Heart right ventricle (tissue), 16 donors: ENCODE measurements at places on chromosomes 1 and 21.

DNA sequence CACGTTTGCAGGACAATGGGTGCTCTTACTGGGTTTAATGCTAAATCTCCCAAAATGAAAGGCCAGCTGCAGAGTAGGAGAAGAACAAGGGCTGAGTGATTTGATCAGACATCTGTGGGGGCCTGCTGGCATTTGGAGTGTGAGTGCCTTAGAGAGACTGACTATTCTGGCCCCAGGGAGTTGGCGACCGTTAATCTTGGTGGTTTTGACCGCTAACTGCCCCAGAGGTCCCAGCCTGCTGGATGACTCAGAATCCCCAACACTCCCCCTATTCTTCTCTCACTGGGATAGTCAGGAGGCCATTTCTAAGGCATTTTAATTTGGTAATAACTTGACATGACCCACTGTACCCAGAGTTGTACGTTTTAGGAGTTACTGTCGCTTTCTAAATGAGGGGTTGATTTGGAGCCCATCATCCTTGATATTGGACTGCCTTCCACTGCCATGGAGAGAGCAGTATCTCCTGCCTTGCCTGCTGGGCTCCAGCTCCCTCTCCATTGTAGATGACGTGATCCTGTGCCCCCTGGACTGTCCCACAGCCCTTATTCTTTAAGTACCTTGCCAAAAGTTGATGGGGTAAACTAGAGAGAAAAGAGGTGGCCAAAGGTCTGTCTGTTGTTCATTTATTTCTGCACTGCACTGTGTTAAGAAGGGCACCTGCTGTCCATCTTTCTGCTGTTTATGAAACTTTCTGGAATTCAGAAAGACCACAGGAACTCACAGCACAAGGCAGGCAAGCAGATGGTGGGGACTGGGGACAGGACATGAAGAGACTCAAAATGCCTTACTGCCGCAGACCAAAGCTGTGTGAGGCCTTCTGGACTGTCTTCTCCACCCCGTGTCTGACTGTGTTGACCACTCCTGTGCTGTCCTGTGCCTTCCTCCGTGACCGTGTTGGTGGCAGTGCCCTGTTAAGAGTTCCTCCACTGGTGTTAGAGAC lies 98.2 kb upstream of the ARTN start:
- H3K36me3 ChIP-seq = no peaks in the 10 kb centered on the region
- H3K27me3 ChIP-seq = no peaks in the 10 kb centered on the region
- DNase-seq = no peak
- no peak overlapping the region for H3K4me3 ChIP-seq

- peaks cover 100% of the 10 kb centered on the region for H3K27me3 ChIP-seq
- peak overlapping the region; percentile 49 for H3K4me3 ChIP-seq
- no peak for DNase-seq
- no peak overlapping the region for H3K27ac ChIP-seq
These were observed 5.3 kb downstream of the TCHH start for GRCh38 chr1:152109998-152110294.

GRCh38 chr1:151846062-151846568 lies 6.5 kb upstream of the C2CD4D start:
- peaks cover 16% of the 10 kb centered on the region for H3K4me1 ChIP-seq
- H3K36me3 ChIP-seq = no peaks in the 10 kb centered on the region
- peaks cover 7% of the 10 kb centered on the region for H3K27me3 ChIP-seq

DNA sequence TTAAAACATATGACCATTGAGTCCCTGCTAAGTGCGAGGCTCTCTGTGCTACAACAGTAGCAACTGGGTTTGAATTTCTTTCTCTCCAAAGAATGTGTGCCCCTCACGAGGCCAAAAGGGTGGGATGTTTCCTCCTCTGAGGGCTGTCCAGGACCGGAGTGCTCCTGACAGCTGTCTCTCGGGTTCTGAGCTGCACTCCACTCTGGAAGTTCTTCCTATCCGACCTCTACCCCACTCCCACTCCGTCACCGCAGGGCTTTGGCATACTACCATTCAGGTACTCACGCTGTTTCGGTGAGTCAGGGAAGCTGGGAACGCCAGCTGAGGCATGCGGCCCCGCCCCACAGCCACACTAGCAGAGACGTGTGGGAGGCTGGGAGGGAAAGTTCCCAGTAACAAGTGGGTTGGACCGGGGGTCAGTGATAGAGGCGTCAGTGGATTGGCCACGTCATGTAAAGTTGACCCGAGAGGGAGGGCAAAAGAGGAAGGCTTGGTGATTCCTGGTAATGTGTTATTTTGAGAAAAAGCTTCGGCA lies 705 bp upstream of the SLC50A1 start:
- H3K4me3 ChIP-seq = peak overlapping the region; percentile 69
- peaks cover 91% of the 10 kb centered on the region for H3K4me1 ChIP-seq
- peaks cover 52% of the 10 kb centered on the region for H3K36me3 ChIP-seq
- no peaks in the 10 kb centered on the region for H3K27me3 ChIP-seq

- H3K4me1 ChIP-seq = no peaks in the 10 kb centered on the region
- no peak overlapping the region for H3K4me3 ChIP-seq
- no peak overlapping the region for H3K27ac ChIP-seq
- no peaks in the 10 kb centered on the region for H3K36me3 ChIP-seq
These were observed 14.5 kb downstream of the AIDA start for GRCh38 chr1:222697826-222698225.

- no peaks in the 10 kb centered on the region for H3K36me3 ChIP-seq
- DNase-seq = no peak
- H3K27me3 ChIP-seq = no peaks in the 10 kb centered on the region
- no peak overlapping the region for H3K27ac ChIP-seq
- H3K4me3 ChIP-seq = no peak overlapping the region
These were observed 30.1 kb downstream of the RTCA start for GRCh38 chr1:100296140-100296539.

DNA sequence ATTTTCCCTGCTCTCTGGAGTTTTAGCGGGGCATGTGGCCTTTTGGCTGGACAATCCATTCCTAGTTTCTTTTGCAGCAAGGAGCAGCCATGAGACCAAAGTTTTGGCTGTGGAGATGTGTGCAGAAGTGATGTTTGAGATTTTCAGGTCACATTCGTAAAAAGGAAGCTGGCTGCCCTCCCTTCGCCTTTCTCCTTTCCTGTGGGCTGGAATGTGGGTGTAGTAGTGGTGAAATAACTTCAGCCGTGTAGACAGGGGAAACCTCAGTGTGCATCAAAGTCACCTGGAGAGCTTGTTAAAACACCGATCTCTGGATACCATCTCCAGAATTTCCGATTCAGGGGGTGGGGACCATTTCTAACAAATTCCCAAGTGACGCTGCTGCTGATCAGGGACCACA lies 5.3 kb upstream of the GPR88 start:
- H3K4me3 ChIP-seq = no peak overlapping the region
- H3K27me3 ChIP-seq = peaks cover 8% of the 10 kb centered on the region
- peak overlapping the region; percentile 7 for H3K27ac ChIP-seq
- DNase-seq = no peak
- H3K4me1 ChIP-seq = peaks cover 28% of the 10 kb centered on the region
- H3K36me3 ChIP-seq = no peaks in the 10 kb centered on the region

DNA sequence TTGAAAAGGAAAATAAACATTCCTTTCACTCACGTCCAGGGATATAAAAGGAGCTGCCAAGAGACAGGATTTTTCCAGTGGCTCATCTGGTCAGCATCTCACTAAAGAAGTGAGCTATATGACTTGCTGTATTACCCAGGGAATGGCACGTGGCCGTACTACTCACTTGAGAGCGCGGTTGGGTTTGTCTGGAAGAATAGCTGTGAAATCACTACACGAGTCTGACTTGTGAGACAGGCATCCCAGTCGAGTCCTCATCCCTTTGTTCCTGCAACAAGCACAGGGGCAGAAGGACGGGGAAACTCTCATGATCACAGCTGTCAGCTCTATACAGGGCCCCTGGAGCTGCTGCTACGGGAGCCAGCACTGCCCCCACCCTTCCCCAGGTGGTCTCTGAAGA lies 17.7 kb downstream of the RGS8 start:
- no peak for DNase-seq
- no peaks in the 10 kb centered on the region for H3K27me3 ChIP-seq
- H3K4me1 ChIP-seq = peaks cover 10% of the 10 kb centered on the region
- H3K4me3 ChIP-seq = no peak overlapping the region
- H3K27ac ChIP-seq = no peak overlapping the region

- H3K4me1 ChIP-seq = no peaks in the 10 kb centered on the region
- H3K4me3 ChIP-seq = no peak overlapping the region
- H3K36me3 ChIP-seq = no peaks in the 10 kb centered on the region
- no peak overlapping the region for H3K27ac ChIP-seq
These were observed 131.4 kb downstream of the ST6GALNAC5 start for GRCh38 chr1:76998582-76999223.

DNA sequence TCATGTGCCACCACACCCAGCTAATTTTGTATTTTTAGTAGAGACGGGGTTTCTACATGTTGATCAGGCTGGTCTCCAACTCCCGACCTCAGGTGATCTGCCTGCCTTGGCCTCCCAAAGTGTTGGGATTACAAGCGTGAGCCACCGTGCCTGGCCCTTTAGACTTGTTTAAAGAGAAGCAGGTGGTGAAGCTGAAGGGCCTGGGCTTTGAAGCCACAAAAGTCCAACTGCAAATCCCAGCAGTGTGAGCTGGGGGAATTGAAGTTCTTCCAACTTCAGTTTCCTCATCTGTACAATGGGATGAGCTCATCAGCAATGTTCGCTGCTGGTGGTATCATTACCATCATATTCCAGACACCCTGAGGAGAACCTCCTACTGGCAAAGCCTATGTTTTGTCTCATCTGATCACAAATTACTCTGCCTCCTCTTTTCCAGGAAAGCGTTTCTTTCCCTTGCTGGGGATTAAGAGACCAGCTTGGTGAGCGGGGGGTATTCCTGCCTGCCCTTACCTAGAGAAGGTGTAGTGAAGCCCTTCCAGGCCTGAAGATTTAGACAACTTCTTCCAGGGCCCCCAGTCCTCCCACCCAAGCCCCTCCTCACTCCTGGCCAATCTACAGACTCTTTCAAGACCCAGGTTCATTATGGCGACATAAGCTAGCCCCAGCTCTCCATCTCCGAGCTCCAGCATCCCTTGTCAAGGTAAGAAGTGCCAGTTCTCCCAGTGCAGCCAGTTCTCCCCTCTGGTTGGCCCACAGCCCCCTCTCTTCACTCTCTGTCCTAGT lies 2.4 kb upstream of the SHISA4 start:
- peak overlapping the region; percentile 88 for H3K27ac ChIP-seq
- DNase-seq = no peak
- H3K4me3 ChIP-seq = no peak overlapping the region
- peaks cover 80% of the 10 kb centered on the region for H3K4me1 ChIP-seq
- H3K36me3 ChIP-seq = no peaks in the 10 kb centered on the region

- no peaks in the 10 kb centered on the region for H3K27me3 ChIP-seq
- peak; percentile 93 for DNase-seq
- H3K4me3 ChIP-seq = peak overlapping the region; percentile 36
- H3K36me3 ChIP-seq = peaks cover 36% of the 10 kb centered on the region
- peaks cover 59% of the 10 kb centered on the region for H3K4me1 ChIP-seq
- peak overlapping the region; percentile 92 for H3K27ac ChIP-seq
These were observed 28.5 kb downstream of the ECE1 start for GRCh38 chr1:21261551-21262292.

DNA sequence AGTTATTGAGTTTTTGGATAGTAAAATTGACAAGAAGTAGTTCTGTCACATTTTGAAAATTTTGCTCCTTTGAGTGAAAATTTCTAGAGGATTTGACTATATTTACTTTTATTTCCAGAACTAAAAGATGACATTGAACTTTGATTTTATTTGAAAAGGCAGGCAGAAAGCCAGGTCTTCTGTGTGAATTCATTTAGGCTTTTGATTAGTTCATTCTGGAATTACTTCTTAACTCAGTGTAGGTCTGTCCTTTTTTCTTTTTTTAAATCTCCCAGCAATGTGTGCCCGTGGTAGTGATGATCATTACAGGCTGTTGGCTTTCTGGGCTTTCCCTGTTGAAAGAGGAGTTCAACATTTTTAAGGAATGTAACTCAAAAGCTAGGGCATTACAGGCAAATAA lies 53.8 kb downstream of the MACO1 start:
- DNase-seq = no peak
- H3K4me1 ChIP-seq = peaks cover 35% of the 10 kb centered on the region
- H3K4me3 ChIP-seq = no peak overlapping the region
- H3K36me3 ChIP-seq = peaks cover 71% of the 10 kb centered on the region
- H3K27ac ChIP-seq = peak overlapping the region; percentile 77
- no peaks in the 10 kb centered on the region for H3K27me3 ChIP-seq
